ENCODE measurements at places on chromosomes 5 and 9.
A peak's percentile ranks its signal among the peaks of the same experiment; 100 is the strongest.

GRCh38 chr9:8579661-8580060, 780.1 kb upstream of the DMAC1 start:
- DNase-seq: no peak

DNA sequence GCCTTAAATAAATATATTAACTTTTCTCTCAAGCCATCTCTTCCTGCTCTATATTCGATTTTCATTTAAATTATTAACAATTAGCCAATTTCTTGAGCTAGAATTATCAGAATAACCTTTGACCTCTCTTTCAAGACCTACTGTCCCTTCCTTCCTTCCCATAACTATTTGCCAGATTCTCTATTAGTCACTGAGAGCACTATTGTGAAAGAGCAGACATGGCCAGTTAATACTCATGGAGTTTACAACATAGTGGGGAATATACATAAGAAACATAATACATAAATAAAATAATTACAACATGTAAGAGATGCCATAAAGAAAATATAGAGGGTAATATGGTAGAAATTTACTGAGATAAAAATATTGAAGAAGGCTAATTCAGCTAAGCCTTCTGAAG, 72.1 kb upstream of the CHD1 start:
- no peak for DNase-seq

GRCh38 chr5:152551061-152551460, 146.0 kb upstream of the NMUR2 start:
- no peak for DNase-seq

- no peak for DNase-seq
Measured at GRCh38 chr5:53031695-53032096, 42.5 kb downstream of the ITGA2 start.

- no peak for DNase-seq
Measured at GRCh38 chr5:151283120-151283825, 20.3 kb downstream of the SLC36A3 start.

- DNase-seq: no peak
Measured at GRCh38 chr5:142197098-142197497, 88.5 kb downstream of the NDFIP1 start.

DNA sequence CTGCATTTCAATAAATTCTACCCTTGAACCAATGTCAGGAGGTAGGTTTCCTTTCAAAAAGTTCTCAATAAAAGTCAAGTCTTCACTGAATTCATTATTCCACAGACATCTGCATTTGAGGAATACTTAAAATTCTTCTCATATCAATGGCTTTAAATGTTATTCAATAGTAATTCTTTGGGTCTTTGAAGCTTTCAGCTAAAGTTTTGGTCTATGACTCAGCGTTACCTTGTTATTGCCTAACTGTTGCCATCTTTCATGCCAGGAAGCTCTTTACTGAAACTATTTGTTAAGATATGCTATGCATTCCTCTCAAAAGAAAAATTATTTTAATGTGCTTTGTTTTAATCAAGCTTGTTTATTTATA, 170.5 kb downstream of the NNT start:
- DNase-seq: no peak

- no peak for DNase-seq
Measured at GRCh38 chr5:62082370-62082801, 223.6 kb upstream of the KIF2A start.

GRCh38 chr5:23991406-23991805, 484.0 kb downstream of the PRDM9 start:
- DNase-seq: no peak

DNA sequence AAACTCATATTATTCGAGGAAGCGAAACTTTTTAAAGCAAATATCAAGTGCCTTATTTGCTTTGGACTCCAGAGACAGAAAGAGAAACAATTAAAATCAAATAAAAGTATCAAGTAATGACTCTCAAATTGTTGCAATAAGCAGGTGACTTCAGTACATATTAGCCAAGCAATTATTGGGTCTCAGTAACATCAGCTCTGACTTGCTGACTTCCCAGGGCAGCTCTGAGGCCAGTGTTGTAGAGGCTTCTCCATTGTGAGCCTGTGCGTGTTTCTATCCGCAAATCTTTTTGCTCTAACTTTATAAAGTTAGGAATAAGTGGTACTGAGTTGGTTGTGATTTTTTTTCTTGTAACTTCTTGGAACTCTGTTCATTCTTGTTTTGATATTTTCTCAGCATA, 186.8 kb upstream of the PRLR start:
- DNase-seq: no peak

DNA sequence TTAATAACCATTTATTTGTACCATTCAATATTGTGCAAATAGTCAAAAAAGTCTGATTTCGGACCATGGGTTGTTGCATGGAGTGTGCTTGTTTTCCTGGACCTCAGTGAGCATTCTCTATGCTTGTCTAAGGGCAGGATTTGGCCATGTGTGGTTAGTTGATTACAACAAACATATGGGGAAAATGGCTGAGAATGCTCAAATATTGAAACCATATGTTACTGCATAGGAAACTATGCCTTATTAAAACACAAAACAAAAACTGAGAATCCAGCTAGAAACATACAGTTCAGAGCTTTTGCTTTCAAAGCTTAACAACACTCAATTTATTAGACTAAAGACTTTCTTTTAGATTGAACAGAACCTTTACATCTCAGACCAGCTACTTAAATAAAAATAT, 928.3 kb downstream of the NR2F1-AS1 start:
- DNase-seq: no peak

DNA sequence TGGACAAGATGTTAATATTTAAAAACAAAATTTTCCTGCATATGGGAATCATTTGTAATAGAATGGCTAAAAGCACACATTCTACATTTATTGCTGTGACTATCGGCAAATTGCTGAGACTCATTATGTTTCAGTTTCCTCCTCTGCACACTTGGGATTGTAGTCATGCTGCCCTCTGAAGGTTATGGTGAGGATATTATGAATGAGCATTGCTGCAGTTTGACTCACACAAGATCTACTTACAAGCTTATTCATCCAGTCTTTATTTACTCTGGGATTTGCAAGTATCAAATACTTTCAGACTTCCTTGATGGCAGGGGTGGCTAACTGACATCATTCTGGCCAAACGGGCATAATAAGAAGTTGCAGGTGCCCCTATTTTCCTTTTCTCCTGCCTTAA, 9.5 kb upstream of the NFIL3 start:
- DNase-seq: no peak

DNA sequence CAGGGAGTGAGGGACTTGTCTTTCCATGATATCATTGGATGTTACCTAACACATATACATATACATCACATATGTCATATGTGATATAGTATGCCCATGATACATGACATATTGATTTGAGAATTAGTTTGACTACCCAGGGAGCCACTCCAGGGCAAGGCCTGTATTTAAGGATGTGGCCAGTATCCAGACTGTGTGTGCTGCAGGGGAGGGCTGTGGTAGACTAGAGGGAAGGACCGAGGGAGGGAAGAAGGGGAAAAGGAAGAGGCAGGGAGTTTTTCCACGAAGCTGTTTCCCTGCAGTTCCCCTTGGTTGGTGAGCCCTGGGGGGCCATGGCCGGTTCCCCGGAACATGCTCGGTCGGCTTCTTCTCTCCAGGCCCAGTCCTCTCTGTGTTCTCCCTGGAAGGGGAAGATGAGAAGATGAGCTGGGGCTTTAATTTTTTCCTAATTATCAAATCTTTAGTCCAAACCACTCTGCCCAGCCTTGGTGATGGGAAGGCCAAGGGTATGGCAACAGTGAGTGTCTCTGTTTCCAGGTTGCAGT, 48.7 kb downstream of the NSUN2 start:
- no peak for DNase-seq

- DNase-seq: peak; percentile 17
Measured at GRCh38 chr5:96868603-96869371, 7.5 kb upstream of the ERAP2 start.

DNA sequence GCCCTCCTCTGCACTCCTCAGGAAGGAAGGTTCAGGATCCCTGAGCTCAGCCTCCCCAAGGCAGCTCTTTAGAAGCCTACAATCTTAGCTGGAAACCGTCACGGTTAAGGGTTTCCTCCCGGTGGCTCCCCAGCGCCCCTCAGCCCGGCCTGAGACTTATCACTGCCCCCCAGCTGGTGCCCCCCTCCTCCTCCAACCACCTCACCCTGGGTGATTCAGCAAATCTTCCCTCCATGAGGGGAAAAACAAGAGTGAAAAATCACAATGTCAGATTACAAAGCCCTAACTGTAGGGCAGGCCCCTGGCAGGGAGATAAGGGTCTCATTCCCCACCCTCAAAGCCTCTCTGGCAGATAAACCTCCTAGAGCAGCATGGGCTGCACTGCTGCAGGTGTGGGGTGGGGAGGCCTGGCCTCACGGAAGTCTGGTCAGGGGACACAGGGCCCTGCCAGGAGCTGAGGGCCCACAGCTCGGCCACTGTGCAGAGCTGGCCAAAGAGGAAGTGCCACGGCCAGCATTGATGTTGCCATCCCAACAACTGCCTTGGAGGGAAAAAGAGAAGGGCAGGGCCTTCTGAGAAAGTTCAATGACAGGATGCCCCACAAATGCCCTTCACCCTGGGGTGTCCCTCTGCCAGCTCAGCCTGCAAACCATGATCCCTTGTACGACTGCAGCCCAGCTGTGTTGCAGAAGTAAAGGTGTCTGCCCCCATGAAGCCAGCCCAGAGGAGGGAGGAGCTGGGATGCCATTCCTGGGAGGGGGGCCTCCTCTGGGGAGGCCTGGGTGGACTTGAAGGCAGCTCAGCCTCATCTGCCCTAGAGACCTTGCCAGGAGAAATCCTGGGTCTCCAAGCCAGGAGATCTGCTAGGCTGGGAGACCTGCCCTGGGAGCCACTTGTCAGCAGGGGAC, 25.9 kb downstream of the GFI1B start:
- no peak for DNase-seq

DNA sequence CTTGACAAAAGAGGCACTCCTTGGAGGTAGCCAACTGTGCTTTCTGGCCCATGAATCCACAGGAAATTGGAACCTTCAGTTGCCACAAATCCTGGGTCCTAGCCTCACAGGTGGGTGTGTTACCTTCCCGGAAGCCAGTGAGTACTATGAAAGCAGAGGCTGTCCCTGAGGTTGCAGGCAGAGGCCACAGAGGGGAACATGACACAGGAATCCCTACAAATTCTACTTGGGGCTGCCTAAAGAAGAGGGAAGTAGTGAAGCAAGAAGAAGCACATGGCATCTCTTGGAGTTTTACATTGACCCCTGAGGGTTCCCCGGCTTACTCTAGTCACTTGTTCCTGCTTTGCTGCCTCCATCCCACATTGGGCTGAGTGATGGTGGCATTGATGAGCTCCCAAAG, 2.6 kb downstream of the SLC22A5 start:
- no peak for DNase-seq

DNA sequence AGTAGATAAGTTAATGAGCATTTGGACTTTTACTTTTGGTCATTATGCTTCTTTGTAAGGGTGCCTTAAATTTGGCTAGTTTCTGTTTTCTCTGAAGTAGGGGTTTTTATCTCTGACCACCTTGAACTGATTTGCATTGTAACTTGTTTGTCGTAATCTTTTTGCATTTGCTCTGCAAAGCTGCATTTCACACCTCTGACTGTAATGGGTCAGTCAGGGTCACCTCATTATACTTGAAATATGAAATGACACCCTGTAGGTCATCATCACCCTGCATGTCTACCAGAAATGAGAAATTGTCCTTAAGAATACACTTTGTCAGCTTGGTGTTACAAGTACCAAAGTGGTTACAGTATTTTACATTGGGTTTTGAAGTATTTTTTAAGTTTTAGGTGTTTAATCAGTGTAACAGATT, 74.0 kb downstream of the KCNN2 start:
- no peak for DNase-seq

DNA sequence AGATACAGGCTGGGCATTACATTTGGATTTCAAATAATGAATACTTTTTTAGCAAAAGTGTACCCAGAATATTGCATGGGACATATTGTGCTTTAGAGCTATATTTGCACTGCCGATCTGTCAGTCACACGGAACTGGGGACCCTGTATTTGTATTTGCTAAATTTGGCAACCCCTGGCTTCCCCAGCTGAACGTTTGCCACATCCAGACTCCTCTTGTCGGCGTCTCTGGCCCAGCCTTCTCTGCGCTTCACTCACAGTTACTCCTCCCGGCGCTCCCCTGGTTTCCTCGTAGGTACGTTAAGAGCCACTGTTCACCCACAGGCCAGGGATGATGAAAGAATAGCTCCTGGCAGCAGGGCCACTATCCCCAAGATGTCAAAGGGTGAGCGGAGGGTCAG, 58.7 kb downstream of the NSUN2 start:
- no peak for DNase-seq

DNA sequence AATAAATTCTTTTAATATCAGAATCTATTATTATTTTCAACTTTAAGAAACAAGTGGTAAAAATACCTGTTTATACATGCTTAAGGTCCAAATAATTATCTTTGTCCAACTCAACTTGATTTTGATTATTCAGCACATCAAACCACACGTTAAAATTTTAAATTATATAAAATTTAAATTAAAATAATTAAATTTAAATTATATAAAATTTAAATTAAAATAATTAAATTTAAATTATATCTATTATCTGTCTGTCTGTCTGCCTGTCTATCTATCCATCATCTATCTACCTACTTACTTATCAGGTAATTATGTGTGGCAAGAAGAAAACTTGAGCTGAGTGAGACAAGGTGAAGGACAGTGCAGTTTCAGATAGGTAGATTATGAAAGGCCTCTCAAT, 605.3 kb upstream of the RIOK2 start:
- no peak for DNase-seq

GRCh38 chr5:131068076-131068475, 97.0 kb downstream of the HINT1 start:
- DNase-seq: no peak

- DNase-seq: no peak
Measured at GRCh38 chr9:32331240-32331639, 53.2 kb upstream of the ACO1 start.

DNA sequence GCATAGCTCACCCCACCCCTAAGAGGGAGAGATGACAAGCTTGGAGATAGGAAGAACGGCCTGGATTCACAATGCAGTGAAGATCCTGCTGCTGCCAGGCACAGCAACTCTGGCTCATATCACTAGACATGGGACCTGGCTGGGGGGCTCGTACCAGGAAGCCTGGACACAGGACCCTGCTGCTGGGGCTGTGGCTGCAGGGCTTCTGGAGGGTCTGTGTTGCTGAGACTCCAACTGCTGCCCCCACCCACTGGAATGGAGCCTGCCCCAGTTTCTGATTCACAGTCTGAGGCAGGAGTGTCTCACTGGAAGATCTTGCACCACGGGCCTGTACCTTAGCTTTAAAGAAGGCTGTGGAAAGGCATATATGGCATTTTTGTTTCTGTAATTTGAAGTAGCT, 31.0 kb upstream of the GLRX start:
- DNase-seq: no peak

GRCh38 chr5:456351-457194, 13.6 kb downstream of the EXOC3 start:
- no peak for DNase-seq
